ENCODE measurements at places on chromosomes 2 and 18.

GRCh38 chr2:234137400-234138014 lies 87.0 kb downstream of the SPP2 start:
- DNase-seq, result no peak

- DNase-seq, result no peak
Measured at GRCh38 chr18:58967751-58968254, 103.1 kb downstream of the ZNF532 start.

DNA sequence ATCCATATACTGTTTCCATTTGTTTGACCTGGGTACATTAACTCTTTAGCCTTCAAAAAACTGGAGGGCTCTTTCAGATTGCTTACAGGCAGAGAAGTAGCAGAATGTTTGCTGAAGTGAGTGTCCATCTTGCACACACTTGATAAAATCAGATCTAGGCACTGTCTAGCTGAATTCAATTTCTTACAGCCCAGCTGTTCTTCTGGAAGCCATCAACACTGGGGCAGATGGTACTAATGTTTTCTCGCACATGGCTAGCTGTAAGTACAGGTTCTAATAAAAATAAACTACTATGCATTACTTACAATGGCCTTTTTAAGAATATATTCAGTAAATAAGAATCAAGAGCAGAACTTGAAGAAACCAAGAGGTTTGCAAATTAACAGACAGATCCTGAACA lies 175.9 kb downstream of the NBAS start:
- no peak for DNase-seq

DNA sequence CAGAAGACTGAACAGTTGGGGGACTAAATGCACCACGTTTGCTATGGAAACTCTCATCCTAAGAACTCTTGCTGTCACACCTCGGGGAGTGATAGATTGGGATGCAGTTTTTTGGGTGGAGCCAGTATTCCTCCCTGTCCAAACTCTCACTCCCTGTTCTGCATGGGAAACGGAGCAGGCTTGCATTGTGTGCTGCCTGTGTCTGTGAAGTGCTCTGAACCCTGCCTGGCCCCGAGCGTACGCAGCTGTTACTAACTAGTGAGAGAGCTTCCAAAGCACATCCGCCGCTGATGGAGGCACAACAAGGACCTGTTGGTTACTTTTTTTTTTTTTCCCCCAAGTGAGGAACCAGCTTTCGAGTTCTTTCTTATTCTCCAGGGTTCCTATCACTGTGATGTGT lies 195.5 kb downstream of the ANAPC1 start:
- no peak for DNase-seq

GRCh38 chr2:96317584-96317997 lies 7.5 kb upstream of the ITPRIPL1 start:
- DNase-seq, result no peak

DNA sequence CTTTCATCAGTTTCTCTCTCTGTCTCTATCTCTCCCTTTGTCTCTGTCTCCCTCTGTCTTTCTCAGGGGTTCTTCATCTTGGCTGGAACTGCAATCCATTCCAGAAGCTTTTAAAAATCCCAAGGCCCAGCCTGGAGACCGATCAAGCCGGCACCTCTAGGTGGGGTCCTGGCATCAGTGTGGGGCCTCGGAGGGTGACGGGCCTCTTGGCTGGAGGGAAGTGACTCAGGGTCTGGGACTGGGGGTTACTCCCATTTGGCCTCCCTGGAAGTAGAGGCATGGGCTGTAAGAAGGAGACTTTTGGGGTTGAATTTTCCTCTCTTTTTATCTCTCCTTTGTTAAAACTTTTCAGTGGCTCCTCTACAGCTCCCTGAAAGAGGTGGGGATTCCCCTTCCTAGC lies 52.8 kb upstream of the OTOF start:
- no peak for DNase-seq

GRCh38 chr2:172997031-172997430 lies 78.6 kb upstream of the MAP3K20 start:
- no peak for DNase-seq

GRCh38 chr2:207150284-207150683 lies 15.5 kb downstream of the KLF7 start:
- DNase-seq, result no peak

- DNase-seq, result no peak
Measured at GRCh38 chr2:240885566-240885965, 10.4 kb downstream of the MAB21L4 start.

DNA sequence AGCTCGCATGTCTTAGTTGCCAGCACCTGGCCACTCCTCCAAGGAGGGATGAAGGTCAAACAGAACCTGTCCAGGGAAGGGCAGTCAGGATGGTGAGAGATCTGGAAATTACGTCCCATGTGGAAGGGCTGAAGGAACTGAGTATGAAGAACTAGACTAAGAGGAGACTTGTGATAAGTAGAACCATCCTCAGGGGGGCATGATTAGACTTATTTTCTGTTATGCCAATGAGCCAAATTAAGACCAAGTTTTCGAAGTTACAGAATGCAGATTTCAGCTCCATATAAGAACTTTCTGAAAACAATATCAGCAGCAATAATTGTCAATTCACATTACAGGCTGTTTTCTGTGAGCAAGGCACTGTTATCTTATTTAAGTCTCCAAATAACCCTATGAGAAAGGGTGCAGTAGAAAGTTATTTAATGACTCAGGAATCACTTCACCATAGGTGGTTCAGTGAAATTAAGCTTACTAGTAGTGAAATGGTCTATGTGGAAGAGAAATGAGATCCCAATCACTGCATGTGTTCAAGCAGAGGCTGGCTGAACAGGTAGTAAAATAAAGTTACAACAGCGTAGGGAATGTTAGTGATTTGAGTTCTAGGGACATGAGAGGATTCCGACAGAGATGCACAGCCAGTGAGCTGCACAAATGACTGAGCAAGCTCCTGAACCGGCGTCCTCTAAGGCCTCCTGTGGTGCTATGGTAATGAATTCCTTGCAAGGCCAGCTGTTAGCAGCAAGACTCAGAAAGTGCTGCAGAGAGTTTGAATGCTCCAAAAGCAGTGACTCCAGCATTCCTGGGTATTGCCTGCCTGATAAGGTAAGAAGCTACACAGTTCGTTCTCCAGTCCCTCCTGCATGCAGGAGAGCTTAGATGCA lies 4.5 kb upstream of the DYM start:
- no peak for DNase-seq

DNA sequence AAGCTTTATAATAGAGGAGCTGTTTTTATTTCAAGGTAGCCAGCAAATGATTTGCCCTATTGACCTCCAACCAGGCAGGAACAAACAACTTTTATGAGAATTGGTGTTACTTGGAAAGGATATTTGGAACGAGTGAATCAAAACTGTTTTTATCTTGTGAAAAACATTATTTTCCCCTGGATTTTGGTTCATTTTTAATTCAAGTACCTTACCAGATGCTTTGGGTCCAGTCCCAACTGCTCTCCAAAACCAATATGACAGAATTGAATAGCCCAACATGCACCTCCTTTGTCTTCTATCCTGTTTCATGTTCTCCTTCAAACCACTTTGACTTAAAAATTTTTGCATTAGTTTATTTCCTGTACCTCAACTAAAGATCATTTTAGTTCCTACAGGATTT lies 178.6 kb upstream of the RBMS1 start:
- DNase-seq, result no peak

- DNase-seq, result no peak
Measured at GRCh38 chr2:73350035-73350691, 35.5 kb upstream of the ALMS1 start.

- no peak for DNase-seq
Measured at GRCh38 chr2:54228945-54229344, 27.1 kb downstream of the TSPYL6 start.

GRCh38 chr2:170090229-170090628 lies 87.7 kb upstream of the MYO3B start:
- no peak for DNase-seq
